ENCODE measurements at places on chromosomes 12 and 14.

DNA sequence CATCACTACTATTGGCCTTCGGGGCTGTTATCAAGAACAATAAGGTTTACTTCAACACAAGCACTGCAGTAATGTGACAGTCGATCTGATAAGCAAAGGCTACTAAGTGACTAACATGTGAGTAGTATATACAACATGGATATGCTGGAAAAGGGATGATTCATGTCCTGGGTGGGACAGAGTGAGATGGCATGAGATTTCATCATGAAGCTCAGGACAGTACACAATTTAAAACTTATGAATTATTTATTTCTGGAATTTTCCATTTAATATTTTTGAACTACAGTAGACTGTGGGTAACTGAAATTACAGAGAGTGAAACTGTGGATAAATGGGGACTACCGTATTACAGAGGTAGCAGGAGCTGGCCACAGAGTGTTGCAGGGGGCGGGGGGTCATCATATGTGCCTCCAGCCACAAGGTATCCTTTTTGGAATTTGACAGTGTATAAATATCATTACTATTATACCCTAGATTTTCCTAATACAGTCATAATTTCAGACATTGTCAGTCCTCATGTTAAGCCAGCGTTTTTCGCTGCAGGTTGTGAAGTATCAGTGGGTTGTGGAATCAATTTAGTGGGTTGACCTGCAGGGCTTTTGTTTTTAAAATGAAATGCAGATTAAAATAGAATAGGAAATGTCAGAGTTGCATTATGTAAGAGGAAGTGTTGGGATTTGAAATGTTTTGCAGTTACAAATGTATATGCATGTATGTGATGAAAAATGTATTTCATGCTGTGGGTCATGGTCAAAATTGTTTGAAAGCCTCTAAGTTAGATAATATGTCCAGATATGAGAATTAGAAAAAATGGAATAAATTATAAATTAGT is 148.0 kb upstream of the NUDT4 start:
- DNase-seq: no peak

GRCh38 chr14:73887694-73888459 is 1.2 kb downstream of the ZNF410 start:
- DNase-seq: no peak

- no peak for DNase-seq
Observed at GRCh38 chr12:46693034-46693433, 132.8 kb downstream of the SLC38A4 start.

DNA sequence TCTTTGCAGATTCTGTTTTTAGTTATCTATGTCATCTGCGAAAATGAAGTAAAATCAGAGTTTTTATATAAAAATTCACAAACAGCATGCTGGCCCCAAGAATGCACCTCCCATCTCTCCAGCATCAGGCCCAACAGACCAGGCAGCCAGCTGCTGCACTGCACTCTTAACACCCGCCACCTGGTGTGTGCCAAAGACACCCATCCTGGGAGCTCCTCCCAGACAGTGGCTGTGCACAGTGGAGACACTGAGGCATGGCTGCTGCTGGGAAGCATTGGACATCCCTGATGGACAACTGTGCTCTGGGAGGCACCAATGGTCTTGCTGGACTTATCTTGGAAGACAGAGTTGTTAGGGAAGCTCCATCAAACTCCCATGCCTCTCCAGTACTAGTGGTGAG is 817.2 kb downstream of the TMEM121 start:
- DNase-seq: no peak

DNA sequence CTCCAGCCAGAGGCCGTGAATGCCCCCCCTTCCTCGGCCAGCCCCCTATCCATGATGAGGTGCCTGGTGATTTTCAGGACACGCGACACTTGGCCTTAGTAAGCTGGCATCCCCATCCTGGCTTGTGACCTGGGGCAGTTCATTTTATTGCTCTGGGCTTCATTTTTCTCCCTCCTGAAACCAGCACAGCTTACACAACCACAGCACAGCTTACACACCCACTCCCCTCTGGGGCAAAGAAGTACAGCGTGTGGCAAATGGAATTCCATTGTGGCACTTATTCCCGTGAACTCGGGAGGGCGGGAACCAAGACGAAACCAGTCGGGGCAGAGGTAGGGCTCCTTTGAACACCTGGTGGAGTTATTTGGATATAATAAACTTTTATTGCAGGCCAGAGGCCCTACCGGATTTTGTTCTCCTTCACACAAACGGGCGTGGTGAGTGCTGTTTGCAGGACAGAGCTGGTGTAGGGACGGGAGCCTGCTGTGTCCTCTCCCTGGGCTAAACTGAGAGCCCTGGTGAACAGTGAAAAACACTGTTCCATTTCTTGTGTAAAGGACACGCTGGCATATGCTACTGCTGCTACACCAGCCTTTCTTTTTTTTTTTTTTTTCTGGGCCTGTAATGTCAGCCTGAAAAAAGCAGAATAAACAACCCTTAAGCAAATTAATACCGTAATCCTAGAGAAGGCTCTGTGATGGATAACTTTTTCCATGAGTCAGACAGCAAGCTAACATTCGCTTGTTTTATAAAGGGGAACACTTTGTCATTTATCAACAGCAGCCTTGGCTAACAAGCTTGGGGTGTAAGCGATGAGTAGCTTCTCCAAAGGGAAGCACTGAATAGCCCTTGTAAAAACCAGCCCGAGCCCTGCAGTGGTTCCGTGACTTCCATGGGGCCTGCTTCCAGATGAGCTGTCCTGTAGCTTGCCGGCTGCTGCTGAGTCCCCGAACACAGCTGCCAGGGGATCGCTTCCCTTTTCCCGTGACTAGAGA is 29.3 kb downstream of the CD9 start:
- no peak for DNase-seq

DNA sequence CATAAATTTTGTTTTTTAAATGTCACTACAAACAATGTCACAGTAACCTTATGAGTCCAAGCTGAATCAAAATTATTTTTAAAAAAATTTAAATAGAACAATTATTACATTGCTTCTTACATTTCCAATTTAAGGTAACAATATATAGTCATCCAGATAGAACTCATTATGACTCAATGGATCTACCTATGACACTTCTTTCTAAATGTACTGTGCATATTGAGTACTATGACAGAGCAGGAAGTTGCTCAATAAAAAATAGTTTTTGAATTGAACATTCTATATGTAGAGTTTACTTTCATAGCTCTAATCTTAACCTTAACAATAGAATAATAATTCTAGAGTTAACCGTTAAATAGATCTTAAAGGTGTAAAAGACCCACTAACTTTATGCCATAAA is 44.4 kb upstream of the ALG10 start:
- DNase-seq: no peak

DNA sequence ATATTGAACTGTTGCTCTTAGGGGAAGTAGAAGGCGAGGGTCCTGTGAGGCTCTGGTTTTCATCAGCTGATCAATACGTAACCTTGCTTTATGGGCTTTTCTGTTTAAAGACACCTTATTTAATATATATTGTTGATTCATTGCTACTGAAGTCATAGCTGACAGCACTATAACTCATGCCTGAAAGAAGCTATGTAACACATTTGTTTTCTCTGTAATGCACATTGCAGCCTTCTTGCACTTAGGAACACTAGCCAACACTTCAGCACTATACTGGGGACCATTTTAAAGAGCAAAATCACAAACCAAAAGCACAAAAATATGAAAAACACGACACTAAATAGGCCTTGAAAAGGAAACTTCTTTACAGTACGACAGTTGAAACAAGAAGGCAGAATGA is 135.7 kb downstream of the TTC6 start:
- no peak for DNase-seq

- no peak for DNase-seq
Observed at GRCh38 chr12:20372326-20373096, 4.2 kb downstream of the PDE3A start.

DNA sequence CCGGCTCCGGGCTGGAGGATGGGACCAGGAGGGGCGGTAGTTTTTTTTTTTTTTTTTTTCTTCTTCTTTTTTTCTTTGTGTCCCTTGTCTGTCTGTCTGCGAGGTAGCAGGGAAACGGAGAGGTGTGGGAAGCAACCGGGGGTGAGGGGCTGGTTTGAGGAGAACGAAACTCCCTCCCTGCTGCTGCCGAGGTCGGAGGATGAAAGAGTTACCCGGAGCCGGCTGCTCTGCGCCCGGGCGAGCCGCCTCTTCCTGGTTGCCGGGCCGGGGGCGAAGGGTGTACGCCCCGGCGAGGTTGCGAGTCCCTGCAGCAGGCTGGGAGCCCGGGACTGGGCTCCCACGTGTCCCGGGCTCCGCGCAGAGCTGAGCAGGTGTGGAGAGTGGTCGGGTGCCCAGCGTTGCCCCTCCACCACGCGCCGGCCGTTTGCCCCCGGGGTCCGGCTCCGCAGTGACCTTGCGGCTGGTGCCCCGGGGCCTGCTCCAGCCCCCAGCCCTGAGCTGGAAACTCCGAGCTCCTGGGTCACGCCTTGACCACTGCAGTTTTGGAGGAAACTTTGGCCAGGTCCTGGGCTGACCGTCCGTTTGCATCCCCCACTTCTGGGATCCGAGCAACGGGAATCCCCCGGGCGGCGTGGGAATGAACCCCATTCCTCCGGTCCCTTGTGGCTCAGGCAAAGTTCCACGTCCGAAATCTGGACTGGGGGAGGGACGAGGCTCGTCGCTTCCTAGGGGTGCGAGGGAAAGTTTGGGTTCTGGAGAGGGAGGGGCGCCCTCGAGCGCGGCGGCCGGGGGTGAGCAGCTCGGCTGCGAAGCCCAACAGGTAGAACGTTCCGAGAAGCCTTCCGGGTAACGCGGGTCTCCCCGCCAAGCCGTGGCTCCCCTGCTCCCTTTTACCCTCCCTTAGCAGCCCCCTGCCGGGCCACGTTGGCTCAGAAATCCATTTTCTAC is 1.3 kb downstream of the CHST11 start:
- peak; percentile 67 for DNase-seq

- no peak for DNase-seq
Observed at GRCh38 chr14:89007906-89008305, 183.5 kb downstream of the TTC8 start.

- DNase-seq: no peak
Observed at GRCh38 chr12:12194206-12194605, 72.6 kb downstream of the LRP6 start.

DNA sequence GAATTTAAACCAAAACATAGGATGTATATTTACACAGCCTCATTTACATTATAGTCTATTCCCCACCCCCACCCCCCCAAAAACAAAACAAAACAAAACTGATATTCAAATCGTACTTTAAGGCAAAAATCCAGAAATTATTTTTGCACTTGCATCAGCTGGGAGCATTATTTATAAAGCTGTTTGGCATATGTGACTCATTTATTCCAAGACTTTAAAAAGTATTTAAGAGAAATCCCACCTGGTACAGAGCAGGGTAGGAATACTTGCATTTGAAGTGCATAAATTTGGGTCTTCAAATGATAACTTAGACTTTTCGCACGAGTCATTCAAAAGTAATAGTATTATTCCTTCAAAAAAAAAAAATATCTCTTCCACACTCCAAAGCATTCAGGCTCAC is 1.1 kb downstream of the KLHL28 start:
- no peak for DNase-seq

DNA sequence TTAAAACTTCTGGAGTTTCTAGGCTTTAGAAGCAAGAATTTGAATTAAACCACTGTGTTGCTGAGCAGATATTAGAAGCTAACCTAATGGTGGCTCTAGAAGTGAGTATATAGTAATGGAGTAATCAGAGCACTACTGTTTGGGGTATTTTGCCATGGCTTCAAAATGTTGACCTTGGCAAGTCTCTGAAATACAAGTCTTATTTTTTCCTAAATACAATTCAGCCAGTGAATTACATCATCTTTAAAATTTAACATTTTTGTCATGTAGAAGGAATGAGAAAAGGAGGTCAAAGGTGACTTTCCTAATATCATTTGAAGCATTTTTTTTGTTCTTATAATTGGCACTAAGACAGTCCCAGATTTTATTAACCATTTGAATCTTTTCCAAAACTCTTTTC is 25.2 kb downstream of the PMCH start:
- no peak for DNase-seq

DNA sequence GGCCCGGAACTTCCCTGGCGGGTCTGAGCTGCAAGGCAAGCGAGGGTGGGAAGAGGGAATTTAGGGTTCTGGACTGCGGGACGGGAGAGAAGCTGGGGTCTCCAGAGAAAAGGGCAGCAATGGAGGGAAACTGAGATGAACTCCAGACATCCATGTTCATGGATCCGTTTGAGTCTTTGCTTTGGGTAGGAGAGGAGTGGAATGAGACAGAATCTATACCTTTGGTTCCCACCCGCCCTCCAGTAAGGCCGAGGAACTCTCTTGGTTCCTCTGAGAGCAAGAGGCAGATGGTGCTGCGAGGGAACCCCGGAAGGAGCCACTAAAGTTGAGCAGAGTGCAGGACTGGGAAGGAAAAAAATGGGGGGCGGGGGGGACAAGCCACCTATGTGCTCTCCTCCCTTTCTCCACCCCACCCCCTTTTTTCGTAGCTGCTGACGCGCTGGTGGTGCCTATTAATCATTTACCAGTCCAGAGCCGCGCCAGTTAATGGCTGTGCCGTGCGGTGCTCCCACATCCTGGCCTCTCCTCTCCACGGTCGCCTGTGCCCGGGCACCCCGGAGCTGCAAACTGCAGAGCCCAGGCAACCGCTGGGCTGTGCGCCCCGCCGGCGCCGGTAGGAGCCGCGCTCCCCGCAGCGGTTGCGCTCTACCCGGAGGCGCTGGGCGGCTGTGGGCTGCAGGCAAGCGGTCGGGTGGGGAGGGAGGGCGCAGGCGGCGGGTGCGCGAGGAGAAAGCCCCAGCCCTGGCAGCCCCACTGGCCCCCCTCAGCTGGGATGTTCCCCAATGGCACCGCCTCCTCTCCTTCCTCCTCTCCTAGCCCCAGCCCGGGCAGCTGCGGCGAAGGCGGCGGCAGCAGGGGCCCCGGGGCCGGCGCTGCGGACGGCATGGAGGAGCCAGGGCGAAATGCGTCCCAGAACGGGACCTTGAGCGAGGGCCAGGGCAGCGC is 1.2 kb downstream of the SSTR1 start:
- DNase-seq: peak; percentile 68

DNA sequence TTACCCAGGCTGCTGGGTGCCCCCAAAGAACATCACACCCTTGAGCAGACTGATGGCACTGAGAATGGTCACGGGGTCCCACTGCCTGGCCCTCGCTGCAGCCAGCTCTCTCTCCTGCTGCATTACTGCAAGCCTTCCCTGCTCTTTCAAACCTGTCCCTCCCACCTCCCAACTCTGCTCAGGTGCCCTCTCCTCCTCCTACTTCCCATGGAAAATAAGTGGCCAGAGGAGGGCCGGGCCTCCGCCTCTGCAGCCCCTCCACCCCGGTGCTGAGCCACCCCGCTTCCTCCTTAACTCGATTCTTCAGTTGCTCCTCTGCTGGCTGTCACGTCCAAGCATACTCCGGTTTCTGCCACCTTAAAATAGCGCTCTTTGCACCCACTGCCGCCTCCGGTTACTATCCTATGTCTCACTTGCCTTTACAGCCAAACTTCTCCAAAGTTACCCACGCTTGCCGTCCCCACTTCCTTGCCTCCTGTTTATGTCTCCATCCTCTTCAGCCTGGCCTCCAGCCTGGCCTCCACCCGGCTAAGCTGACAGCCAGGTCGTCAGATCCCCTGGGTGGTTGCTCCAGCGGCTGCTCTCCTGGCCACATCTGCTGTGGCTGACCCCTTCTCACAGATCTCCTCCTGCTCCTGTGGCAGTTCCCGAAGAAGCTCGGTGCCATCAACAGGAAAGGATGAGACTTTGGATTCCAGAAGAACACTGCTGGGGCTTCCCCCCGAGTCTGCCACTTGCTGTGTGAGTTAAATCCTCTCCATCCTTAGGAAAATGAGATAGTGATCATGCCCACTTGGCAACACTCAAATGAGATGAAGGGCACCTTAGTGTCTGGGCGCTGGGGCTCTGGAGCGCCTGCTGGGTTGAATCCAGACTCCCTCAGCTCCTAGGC is 7.7 kb downstream of the SMIM41 start:
- no peak for DNase-seq

- no peak for DNase-seq
Observed at GRCh38 chr12:111368291-111368787, 556 bp downstream of the PHETA1 start.
